Right atrium auricular region (tissue), 2 donors: ENCODE measurements at places on chromosomes 6 and 20. TPM values are rescaled to one million over a fixed set of nuclear protein-coding genes. Genes with fewer than 3 reads are reported as not detected.

WFDC5 gene
- total RNA-seq = not detected

HCRTR2 gene
- total RNA-seq = not detected

DNA sequence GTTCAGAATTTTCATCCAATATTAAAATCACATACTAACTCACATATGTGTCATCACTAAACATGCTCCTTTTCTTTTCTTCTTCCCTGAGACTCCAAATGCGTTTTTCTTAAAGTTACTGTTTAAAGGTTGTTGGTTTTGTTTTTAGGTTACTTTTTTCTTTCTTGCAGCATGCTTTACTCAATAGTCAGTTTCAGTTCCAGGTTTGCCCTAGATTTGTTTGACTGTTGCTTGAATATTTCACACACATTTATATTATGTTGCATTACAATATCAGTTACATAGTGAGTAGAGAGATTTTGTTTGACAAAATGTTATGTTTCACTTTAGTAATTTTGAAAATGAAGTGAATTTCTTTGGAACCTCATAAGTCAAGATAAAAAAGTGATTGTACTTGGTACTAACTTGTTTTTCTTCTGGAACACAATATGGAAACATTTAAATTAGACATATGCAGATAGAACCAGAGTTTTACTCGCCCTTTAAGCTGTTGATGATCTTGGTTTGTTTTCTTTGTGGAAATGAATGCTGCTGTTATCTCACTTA lies 27.3 kb downstream of the FNDC1 start:
- DNase-seq = no peak

- no peak for DNase-seq
Measured at GRCh38 chr6:130679684-130680083, 147.5 kb upstream of the SMLR1 start.

- no peak for DNase-seq
Measured at GRCh38 chr6:38151580-38152500, 332.3 kb downstream of the ZFAND3 start.

DNA sequence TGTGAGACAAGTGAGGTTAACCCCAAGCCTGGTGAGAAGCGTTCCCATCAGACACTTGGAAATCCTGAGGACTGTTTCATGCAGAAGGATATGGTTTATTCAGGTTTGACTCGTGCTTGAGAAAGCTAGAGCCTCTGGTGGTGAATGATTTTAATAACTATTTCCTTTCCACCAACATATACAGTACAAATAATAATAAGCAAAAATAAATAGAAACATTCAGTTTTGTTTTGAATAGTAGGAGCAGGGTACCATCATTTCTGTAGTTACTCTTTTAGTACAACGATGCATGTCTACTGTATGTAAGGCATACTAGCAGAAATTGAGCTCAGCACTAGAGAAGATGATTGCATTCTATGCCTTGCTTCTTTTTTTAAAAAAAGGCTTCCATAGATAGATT lies 33.5 kb downstream of the PLG start:
- DNase-seq = no peak

DNA sequence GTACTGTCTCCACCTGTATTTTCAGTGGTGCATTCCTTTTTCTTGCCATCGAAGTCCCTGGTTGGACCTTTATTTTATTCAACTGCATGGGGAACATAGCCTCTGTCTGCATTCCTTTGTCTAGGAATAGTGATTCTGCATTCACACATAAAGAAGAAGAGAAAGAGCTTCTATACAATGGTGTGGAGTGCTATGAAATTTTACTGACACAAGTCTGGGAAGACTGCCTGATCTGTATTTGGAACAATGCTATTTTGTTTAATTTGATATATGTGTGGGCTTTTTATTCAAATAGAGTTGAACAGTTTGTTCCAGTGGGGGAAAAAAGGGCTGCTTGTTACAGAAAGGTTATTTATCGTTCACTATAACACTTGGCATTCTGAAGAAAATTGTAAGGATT lies 375.7 kb upstream of the POU3F2 start:
- no peak for DNase-seq

DNA sequence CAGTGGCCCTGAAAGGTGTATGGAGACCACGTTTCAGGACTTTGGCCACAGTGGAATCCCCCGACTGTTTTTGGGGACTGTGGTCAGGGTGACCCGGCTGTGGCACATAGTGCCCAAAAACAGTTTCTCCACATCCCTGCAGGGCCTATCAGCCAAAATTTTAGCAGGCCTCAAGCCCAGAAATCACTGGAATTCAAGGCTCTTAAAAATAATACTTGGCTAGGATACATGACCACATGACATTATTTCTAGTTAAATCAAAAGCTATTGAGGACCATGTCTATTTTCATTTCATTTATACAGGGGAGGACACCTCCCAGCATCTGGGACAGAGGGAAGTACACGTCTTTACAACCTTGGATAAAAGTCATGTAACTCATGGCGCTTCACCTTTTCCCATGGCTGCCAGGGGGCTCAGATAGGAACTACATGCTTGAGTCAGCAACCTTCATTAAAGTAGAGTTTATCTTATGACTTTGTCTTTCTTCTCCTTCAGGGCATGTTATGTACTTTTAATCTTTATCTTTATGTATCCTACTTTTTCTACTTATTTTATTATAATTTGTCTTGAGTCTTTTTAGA lies 70.8 kb upstream of the CD93 start:
- DNase-seq = no peak

DNA sequence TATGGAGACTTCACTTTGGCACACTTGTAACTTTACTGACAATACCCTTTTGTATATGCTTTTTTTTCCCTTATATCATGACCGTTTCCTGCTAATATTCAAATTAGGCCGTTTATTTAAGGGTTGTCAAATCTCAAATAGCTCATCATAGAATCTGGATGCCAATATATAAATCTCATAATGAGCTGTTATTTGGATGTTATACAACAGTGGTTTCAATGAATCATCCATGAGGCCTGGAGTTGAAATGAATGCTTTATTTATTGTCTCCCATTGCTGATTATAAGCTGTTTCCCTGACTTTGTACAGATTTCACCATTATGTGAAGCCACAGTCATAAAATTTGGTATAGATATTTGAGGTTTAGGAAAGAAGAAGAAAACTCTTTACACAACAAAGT lies 256.1 kb downstream of the PLCB1 start:
- DNase-seq = no peak

GRCh38 chr6:161116554-161116953 lies 125.0 kb downstream of the MAP3K4 start:
- DNase-seq = no peak

DNA sequence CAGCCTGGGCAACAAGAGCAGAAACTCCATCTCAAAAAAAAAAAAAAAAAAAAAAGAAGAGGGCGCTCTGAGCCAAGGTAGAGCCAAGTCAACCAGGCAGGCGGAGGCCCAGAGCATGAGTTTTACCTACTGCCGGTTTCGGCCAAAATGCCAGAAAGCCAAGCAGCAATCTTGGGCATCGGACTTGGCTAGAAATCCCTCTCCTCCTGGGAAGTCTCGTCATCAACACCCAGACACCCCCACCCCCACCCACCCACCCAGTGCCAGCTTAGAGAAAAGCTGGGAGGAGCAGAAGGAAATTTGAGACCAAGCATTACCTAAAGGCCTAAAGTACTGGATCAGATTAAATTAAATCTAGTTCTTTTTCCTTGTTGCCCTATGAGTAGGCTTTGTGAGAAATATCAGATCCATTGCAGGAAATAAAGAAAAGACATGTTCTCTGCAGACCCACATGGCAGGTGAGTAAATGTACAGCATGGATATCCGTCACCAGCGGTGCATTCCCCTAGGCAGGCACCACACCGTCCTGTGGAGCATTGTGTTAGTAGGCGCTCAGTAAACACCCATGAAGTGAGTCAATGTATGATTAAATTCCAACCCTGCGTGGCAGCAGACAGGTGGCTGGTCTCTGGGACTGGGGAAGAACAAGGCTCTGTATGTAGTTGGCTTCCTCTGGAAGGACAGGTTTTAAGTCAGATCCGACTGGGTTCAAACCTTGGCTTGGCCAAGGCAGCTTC lies 21.0 kb downstream of the RIPOR3 start:
- no peak for DNase-seq

GRCh38 chr20:6121504-6121903 lies 1.3 kb downstream of the FERMT1 start:
- no peak for DNase-seq

GRCh38 chr20:556984-557383 lies 13.4 kb upstream of the CSNK2A1 start:
- DNase-seq = no peak

DNA sequence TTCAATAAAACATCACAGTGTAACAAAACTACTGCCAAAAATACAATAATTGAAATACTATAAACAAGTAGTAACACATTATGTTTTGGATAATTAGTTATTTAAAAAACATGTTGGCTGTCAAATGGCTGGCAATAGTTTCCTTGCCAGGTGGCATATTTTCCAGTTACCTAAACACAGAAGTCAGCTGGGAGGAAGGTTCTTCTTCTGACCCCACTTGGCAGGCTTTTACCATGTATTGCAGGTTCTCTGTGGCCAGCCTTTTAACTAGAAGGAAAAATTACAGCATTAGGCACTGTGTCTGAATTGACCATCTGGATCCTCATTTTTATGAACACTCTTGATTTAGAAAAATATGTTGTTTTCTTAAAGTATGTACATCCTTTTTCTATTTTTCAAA lies 131.4 kb downstream of the MMS22L start:
- no peak for DNase-seq
